EL (cell line): ENCODE measurements at places on chromosomes 3 and 15.

- DNase-seq: peak; percentile 13
Observed at GRCh38 chr3:56826831-56827722, 25.3 kb upstream of the ARHGEF3 start.

DNA sequence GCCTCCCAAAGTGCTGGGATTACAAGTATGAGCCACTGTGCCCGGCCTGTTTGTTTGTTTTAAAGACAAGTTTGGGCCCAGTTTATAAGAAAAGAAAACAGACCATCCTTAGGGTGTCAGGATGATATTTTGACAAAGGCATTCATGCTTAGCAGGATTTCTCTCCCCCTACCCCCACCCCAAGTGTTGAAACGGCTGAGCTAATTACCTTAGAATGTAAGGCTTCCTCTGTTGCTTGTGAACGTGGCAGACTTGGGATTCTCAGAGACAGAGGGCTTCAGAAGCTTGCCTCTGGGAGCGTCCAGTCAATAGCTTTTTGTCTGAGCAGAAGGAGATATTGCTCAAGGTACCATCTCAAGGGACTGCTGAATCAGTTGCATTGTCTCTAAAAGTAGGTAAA is 24.0 kb downstream of the FLNB start:
- peak; percentile 76 for DNase-seq

GRCh38 chr15:58285921-58286278 is 145.9 kb upstream of the LIPC start:
- no peak for DNase-seq

- DNase-seq: peak; percentile 14
Observed at GRCh38 chr3:115148142-115148790, 1.2 kb upstream of the ZBTB20 start.

GRCh38 chr3:142022381-142022780 is 127.0 kb downstream of the TFDP2 start:
- peak; percentile 11 for DNase-seq

DNA sequence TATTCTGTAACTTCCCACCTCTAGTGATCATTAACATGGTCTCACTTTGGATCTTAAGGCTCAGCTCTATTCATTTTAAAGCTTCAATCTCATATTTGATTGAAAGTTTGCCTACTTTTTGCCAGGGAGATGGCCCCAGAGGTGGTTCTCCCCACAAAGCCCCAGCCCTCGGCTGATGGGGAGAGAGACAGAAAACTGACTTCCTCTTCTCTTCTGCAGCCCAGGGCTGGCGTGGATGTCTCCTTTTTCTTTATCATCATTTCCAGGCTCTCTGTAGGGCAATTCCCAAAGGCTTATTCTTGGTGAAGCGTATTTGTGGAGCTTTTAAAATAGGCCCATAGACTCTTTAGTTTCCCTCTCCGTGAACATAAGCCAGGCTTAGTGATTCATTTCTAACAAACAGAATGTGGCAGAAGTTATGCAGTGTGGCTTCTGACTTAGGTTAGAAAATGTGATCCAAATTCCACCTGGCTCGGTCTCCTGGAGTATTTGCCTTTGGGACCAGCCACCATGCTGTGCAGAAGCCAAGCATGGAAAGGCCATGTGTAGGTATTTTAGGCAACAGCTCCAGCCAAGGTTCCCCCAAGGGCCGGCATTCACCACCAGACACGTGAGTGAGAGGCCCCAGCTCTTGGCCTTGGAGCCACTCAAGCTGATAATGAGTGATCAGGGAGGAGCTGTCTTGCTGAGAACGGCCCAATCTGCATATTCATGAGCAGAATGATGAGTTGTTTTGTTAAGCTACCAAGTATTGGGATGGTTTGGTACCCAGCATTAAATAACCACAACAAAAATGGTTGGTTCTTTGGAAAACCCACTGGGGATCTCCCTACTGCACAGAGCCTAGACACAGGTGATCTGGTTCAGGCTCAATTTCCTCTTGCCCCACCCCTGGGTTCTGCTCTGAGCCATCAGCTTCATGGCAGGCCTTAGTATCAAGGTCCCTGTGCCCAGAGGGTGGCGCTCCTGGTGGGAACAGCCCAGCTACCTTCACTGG is 353.2 kb upstream of the PROK2 start:
- no peak for DNase-seq

DNA sequence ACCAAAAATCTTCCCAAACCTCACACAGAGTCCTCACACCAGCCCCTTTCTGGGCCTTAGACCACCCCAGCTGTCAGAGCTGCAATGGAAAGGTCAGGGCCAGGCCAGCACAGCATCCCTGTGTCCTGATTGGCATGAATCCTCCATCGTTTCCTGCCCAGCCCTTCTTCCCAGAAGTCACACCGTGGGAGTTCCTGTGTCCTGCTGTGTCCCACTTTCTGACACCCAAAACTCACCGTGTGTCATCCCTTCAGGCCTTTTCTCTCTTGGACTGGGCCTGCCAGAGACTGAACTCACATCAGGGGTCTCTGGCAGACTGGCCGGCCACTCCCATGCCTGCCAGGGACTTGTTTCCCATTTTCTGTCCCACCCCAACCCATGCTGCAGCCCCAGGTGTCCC is 32.5 kb upstream of the CHRNB4 start:
- no peak for DNase-seq

- DNase-seq: peak; percentile 94
Observed at GRCh38 chr3:136955813-136956212, 2.0 kb upstream of the IL20RB start.

- peak; percentile 37 for DNase-seq
Observed at GRCh38 chr3:107416886-107417285, 39.6 kb downstream of the CCDC54 start.

DNA sequence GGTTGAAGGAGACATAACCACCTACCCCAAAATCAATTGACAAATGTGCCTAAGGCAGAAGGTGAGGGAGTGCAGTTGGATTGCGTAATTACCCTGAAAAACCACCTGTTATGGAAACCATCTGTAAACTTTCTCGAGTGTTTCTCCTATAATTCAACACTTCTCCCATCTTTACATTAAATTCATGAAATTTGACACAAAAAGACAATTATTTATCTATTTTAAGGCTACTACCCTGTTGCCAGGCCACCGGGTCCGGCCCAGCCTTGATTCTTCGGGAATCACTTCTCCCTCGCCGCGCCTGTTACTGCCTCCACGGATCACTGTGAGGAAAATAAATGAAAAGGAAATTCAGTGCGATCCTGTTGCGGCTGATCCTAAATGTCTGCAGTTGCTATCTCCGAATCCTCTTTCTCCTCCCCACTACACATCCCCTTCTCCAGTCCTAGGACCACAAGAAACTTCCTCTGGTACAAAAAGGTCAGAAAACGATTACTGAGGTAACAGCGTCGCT is 646 bp downstream of the IQCB1 start:
- DNase-seq: peak; percentile 2

DNA sequence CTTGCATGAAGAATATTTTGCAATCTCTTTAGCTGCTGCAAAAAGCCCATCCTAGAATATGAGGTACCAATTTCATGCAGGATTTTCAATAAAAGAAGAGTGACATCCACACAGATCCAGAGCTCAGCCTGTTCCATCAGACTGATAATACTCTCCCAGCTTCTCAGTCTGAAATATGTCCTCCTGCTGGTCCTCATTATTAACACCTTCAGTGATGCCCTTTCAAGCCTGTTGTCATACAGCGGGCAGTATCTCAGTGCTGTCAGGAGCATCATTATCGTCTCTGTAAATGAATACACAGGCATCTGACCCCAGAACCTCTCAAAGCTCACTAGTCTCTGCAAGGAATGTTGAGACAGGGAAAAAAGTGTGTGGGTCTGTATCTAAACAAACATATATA is 1387.8 kb downstream of the OTOL1 start:
- no peak for DNase-seq

DNA sequence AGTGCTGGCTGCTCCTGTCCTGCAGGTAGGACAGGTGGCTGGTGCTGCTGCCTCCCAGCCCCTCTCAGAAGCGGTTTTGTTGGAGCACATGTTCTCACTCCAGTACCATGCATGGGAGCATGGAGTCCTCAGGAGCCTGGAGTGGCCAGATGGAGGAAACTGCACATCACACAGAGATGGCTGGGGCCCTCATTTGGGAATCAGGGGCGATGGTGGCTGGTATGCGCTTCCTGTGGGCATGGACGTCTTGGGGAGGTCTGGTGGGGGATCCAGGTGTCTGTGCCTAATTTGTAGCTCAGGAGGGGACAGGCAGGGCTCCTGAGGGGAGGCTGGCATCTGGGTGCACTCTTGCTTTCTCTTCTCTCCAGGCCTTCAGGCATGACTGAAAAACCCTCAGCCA is 168.2 kb downstream of the KLF13 start:
- DNase-seq: no peak

GRCh38 chr3:35921718-35922117 is 282.4 kb downstream of the ARPP21 start:
- DNase-seq: no peak

- no peak for DNase-seq
Observed at GRCh38 chr3:11805716-11806115, 41.0 kb downstream of the TAMM41 start.

GRCh38 chr3:23859012-23859743 is 53.4 kb downstream of the UBE2E1 start:
- peak; percentile 64 for DNase-seq

GRCh38 chr15:70033109-70033508 is 64.6 kb downstream of the TLE3 start:
- DNase-seq: no peak

DNA sequence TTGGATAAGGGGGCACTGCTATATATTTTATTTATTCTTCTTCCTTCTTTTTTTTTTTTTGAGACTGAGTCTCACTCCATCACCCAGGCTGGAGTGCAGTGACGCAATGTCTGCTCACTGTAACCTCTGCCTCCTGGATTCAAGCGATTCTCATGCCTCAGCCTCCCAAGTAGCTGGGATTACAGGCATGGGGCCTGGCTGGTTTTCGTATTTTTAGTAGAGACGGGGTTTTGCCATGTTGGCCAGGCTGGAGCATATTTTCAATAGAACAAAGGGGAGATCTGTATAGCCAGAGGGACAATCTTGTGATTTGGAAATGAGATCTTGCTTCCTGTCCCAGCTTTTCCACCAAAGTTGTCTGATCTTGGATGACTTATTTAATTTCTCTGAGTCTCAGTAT is 133.1 kb upstream of the ABHD17C start:
- no peak for DNase-seq

- DNase-seq: peak; percentile 44
Observed at GRCh38 chr15:88484682-88485331, 17.3 kb downstream of the MRPS11 start.

DNA sequence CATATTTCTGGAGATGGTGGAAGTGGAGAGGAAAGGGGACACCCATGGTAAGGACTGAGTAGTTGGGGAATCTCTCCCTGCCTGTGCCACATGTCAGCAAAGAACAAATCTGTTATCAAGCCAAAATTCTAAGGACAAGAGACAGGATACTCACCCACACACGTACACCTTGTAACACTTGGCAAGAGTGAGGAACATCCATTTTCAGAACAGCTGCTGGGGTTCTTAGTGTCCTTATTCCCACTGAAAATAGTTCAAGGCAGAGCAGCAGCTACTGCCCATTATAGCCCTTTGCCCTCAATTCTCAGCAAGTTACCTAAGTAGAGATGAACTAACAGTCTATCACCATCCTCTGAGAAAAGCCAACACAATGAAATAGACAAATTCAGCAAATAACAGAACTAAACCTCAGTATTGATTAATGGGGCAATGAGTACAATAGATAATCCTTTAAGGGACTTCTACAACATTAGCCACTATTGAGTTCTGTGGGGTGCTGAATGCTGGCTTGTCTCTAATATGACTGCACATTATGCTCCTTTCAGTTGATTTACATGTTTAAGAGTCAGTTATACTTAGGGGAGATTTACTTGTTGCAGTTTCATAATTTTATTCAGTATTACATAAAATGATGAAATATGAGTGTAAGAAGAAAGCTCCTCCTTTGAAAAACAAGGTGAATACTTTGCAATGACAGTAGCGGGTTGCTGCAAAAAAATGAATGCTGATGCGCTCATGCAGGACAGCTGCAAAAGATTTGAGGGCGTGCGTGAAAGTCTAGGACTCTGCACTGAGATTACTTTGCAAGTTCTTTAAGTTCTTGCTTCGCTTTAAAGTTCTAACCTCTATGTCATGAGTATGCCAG is 22.4 kb downstream of the SENP5 start:
- DNase-seq: no peak

DNA sequence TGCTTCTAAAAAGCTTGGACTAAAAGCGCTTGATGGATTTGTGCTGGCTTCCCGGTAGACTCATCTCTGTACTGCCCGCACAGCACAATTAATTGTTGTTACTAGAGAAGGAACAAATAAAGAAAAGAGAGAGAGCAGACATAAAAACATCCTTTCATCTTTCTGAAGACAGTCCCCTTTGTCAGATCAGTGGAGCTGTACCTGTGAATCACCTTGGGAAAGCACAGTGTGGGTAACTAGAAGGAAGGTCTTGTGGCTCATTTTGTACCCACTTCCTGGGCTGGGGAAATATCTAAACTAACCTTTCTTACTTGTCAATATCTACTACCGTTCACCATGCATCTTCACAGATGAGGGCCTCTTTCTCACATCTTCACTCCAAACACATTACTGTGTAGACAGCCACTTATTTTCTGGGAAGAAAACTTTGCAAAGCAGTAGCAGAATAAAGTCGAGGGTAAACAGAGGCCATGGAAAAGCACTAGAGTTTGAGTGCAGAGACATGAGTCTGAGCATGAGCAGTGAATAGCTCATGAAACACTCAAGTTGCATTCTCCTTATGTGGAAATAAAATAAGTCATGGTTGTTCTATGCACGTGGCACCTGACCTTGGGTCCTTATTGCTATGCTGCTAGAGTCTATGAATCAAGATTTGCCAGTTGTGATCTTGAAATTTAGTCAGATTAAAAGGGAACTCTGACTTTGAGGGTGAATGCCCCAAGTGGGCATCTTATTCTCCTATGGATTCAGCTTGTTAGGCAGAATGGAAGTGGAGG is 169.3 kb downstream of the LPP start:
- DNase-seq: no peak

DNA sequence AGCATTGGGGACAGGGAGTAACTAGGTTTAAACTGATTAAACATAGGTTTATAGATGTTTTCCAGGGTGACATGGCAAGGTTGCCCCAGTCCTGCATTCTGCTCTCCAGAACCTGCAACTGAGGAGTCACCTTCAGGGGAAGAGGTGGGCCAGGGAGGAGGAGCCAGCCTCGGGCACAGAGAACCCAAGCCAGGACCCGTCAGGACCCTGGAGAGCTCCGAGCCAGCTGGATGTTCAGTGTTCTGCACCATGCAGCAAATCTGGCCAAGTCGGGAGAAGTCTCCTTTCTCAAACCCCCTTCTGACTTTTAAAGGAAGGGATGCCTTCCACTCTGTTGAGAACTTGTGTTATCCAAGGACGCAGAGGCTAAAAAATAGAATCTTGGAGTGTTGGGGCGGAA is 62.1 kb upstream of the SLC6A11 start:
- DNase-seq: peak; percentile 26

- no peak for DNase-seq
Observed at GRCh38 chr15:101185770-101186169, 66.1 kb downstream of the CHSY1 start.

- DNase-seq: peak; percentile 65
Observed at GRCh38 chr3:46931631-46932331, 44.8 kb downstream of the CCDC12 start.

GRCh38 chr3:99410789-99411311 is 227.5 kb upstream of the COL8A1 start:
- DNase-seq: peak; percentile 95
